NCI-H526 treated with DMSO at 0.1 percent for 48 hours (cell line): ENCODE measurements at places on chromosomes 1 and 21.

DNA sequence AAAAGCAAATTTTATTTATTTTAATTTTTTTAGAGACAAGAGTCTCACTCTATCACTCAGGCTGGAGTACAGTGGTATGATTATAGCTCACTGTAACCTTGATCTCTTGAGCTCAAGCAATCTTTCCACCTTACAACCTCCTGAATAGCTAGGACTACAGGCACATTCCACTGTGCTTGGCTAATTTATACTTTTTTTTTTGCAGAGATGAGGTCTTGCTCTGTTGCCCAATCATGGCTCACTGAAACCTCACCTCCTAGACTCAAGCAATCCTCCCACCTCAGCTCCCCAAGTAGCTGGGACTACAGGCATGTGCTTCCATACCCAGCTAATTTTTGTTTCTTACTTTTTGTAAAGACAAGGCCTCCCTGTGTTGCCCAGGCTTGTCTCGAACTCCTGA, 49.5 kb downstream of the DR1 start:
- DNase-seq, result no peak

DNA sequence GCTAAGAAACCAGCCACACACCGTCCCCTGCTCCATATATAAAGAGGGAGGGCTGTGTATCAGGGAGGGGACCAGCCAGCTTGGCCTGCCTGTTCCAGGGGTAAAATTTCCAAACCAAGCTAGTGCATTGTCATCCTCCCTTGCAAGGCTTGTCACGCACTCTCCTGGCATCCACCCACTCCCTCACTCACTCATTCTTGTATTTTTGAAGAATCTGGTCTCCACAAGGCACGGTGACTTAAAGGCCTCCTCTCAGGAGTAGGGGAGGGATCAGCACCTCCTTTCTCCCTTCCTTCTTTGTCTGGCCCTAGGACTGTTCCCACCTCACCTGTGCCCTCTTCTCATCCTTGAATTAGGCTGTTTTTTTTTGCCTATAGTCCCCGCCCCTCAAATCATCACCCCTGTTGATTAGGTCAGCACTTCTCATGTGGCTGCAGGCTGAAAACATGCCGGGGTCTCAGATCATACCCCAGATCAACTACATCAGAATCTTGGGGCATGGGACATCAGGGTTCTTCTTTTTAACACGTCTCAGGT, 5.0 kb downstream of the ABCA4 start:
- no peak for DNase-seq

DNA sequence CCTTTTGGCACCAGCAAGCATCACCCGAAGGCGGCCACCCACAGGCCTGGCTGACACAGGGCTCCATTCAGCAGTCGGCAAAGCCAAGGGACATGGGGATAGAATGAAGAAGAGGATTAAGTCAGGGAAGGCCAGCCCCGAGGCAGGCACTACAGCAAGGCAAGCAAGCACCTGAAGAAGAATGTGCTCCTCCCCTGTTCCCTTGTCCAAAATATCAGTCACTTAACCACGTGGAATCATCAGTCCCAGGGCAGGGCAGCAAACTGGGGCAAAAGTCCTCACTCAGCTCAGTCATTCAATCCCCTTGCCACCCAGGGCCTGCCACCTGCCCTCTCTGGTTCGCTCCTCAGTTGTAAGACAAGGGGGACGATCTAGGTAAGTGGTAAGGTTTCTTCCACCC, 9.3 kb downstream of the KANK4 start:
- DNase-seq, result no peak

- no peak for DNase-seq
These were observed 112.7 kb upstream of the BACE2 start for GRCh38 chr21:41055266-41055665.

DNA sequence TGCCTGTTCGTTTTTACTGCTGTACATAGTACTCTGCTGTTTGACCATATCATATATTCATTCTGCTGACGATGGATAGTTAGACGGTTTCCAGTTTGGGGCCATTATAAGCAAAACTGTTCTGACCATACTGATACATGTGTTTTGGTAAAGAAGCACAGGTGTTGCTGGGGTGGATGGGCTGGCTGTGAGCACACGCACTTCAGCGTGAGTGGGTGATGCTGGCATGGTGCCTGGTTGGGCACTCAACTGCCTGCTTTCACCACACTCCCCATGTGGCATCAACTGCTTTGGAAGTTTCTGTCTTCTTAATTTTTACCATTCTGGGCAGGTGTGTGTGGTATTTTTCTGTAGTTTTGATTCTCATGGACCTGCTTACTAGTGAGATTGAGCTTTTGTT, 37.3 kb downstream of the ADARB1 start:
- no peak for DNase-seq

- no peak for DNase-seq
These were observed 119.3 kb downstream of the RERE start for GRCh38 chr1:8698012-8698630.

DNA sequence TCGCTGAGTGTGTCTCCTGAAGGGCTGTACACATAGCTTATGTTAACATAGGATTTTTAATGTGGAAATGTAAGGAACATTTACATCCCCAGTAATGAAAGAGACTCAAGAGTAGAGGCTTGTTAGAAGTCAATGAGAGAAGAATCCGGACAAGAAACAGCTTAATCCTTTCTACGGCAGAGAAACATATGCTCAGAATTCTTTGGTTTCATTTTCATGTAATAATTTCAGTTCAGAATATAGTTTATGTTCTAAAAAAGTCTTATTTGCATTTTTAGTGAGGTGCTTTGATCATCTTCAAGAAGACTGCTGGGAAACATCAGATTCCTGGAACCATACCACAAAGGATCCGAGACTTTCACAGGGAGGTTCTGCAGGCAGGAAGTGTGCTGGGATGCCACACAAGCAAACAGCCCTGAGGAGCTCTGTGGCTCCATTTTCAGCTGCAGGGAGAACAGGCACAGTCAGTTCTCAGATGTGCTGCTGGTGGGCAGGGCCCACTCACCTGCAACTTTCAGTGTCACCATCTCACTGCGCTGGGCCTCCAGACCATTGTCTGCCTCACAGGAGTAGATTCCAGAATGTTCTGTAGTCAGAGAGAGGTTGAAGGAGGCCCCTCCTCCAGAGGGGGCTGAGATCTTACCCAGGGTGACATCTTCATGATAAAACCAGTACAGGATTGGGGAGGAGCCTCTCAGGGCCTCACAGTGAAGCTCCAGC, 28.4 kb downstream of the FCRL5 start:
- no peak for DNase-seq

GRCh38 chr1:200885623-200886402, 8.9 kb upstream of the INAVA start:
- no peak for DNase-seq

DNA sequence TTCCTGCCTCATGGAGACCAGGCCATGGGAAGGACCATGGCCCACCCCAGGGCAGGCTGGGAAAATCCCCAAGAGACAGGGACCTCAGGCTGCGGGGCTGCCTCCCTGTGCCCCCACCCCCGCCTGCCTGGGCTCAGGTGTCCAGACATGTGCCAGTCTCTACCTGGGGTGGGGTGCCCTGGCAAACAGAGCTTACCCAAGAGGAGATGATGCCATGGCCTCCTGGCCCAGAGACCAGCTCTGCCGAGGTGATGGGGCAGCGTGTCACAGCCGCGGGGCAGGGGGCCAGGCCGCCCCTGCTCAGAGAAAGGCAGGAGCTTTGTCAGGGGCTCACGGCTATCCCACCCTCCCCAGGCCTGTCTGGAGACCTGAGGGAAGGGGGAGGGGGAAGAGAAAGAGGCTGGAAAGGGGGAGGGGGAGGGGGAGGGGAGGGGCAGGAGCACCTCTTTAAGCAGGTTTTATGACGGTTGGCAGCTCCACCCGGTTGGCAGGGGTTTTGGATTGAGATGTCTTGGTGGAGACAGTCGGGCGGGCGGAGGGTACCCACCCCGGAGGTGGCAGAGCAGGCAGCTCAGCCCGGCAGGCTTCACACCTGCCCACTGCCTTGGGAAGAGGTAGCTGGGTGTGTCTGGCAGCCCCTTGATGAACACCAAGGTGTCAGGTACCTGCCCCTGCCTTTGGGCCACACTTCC, 101.5 kb upstream of the IFFO2 start:
- DNase-seq, result no peak

DNA sequence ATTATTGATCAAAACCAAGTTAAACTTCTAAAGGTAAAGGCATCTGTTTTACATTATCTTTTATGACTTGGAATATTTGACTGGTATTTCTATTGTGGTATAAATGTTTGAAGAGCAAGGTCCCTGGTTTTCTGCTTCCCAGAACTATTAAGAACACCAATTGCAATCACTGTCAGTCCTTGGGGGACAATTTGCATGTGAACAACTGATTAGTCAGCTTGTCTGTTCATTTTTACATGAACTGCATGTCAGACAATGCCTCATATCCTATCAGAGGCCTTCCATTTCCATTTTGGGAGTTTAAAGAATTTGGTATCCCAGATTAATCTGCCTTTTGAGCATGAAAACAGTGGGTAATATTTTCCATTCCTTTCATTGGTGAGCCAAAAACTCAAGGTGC, 654.9 kb upstream of the USP24 start:
- no peak for DNase-seq

DNA sequence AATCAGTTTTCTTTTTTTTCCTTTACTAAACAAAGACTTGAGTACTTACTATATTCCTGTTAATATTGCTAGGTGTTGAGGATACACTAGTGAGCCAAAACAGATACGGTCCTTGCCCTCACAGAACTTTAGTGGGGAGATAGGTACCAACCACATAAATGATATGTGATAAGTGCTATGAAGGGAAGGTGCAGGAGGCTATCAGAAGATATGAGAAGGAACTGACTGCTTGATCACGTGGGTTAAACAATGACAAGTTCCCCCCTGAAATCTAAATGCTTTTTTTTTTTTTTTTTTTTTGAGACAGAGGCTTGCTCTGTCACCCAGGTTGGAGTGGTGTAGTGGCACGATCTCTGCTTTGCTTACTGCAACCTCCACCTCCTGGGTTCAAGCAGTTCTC, 25.0 kb downstream of the RBM15 start:
- DNase-seq, result no peak

- no peak for DNase-seq
These were observed 72.3 kb upstream of the ARTN start for GRCh38 chr1:43861337-43861736.

DNA sequence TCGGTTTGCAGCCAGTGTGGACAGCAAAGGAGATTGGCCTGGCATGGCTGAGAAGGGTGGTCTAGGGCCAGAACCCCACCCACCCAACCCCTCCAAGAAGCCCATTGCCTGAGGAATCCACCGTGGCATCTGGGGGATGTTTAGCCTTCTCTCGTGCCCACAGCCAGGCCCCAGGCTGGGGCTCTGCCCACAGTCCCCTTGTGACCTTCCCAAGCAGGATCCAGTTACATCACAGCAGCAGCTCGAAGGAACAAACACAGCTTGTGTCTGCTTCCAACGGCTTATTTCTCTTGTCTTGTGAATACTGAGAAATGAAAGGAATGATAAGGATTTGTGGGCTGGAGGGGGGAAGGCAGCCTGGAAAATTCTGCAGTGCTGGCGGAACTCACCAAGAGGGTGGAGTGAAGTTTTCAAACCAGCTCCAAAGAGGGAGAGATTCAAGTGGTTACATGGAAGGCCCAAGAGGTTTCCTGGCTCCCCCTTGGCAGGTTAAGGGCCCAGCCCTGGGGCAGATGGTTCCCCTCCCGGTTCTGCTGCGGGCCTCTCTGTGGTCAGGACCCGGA, 61.6 kb downstream of the DHRS3 start:
- no peak for DNase-seq
